Astrocyte (in vitro differentiated cells and primary cell): ENCODE measurements at places on chromosomes 4 and X.

DNA sequence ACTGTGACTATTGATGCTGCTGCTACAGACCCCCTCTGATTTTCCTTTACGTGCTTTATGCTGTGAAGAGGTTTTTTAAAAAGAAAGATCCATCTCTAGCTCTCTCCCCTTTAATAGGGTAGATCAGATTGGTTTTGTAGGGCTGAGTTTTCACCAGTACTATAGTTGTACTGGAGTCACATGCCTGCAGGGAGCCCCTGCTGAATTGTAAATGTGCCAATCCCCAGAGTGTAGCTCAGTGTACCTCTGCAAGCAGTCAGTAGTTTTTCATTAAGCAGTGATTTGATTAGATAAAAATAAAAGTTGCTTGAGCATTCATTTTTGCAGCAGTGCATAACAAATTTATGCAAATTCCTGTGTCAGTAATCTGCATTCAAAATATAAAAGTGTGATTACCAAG lies 179.2 kb downstream of the IL1RAPL2 start:
- DNase-seq, result no peak

GRCh38 chr4:22597471-22597870 lies 81.6 kb upstream of the ADGRA3 start:
- DNase-seq, result no peak

DNA sequence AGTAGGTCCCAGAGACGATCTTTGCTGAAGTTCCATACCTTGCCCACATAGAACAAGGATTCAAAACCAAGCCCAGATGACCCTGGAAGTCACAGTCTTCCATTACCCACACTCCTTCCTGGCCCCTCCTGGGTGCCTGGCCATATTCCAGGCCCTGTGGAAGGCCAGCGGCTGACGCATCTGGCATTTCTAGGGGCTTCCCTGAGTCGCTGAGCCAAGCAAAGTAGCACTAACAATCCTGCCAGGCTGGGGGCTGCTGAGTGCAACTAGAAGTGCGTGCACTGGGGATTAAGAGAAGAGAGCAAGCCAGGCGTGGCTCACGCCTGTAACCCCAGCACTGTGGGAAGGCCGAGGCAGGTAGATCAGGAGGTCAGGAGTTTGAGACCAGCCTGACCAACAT lies 175.2 kb upstream of the CPEB2 start:
- no peak for DNase-seq

DNA sequence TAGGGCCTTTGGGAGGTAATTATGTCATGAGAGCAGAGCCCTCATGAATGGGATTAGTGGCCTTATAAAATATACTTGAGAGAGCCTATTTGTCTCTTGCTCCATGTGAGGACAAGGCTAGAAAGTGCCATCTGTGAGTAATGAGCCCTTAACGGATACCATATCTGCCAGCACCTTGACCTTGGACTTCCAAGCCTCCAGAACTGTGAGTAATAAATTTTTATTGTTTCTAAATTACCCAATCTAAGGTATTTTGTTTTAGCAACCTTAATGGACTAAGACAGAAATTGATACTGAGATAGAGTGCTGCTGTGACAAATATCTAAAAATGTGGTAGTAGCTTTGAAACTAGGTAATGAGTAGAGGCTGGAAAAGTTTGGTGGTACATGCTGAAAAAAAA lies 285.0 kb upstream of the DIPK2B start:
- DNase-seq, result no peak

DNA sequence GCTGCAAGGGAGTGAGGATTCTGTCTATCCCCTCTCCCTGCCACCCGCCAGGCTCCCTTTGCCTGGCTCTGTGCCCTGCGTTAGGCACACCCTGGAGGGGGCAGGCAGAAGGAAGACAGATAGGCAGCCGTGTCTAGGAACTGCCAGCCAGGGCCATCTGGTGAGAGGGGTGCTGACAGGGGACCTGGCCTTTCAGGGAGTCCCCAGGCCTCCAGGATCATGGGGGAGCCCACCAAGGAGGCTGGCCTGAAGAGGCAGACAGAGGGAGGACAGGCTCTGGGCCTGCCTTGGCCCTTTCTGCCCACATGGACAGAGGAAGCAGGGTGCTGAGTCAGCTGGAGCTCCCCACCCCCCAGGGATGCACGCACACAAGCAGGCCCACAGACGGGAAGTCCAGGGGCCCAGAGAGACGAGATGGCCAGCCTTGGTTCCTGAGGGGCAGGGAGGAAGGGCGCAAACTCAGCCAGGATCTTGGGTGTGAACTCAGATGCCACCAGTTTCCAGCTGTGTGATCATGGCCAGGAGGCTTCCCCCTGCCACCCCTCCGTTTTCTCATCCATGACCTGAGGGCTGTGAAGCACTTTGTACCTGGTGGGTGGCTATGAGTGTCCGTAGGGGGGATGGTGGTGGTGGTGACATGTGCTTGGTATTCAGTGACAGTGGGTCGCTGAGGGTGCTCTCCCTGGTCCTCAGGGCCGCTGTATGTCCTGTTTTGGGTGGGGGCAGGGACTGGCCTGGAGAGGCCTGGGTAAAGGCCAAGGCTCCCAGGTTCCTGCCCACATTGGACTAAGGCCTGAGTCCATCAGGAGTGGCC lies 1.8 kb downstream of the SH3BP2 start:
- DNase-seq, result peak; percentile 72
